Nephron progenitor cell (in vitro differentiated cells): ENCODE measurements at places on chromosomes 7 and 10.

DNA sequence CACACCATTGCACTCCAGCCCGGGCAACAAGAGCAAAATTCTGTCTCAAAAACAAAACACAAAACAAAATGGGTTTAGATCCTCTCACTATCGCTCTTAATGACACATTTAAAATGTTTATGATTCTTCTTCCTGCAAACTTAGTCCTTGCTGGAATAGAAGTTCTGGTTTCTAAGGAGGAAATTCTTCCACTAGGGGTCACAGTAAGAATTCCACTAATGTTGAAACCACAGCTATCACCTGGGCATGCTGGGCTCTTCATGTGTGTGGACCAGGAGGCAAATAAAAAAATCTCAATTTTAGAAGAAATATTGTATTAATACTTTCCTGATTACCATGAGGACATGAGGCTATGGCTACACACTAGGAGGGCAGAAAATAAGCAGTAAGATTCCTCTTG is 915.8 kb downstream of the TYW1 start:
- no peak overlapping the region for H3K4me3 ChIP-seq
- H3K27me3 ChIP-seq = peaks cover 13% of the 10 kb centered on the region
- H3K36me3 ChIP-seq = no peaks in the 10 kb centered on the region
- H3K27ac ChIP-seq = no peak overlapping the region

GRCh38 chr10:46236546-46236887 is 50.3 kb upstream of the ANTXRL start:
- H3K27me3 ChIP-seq = peaks cover 16% of the 10 kb centered on the region
- H3K4me3 ChIP-seq = no peak overlapping the region
- no peak overlapping the region for H3K27ac ChIP-seq
- no peak for DNase-seq

DNA sequence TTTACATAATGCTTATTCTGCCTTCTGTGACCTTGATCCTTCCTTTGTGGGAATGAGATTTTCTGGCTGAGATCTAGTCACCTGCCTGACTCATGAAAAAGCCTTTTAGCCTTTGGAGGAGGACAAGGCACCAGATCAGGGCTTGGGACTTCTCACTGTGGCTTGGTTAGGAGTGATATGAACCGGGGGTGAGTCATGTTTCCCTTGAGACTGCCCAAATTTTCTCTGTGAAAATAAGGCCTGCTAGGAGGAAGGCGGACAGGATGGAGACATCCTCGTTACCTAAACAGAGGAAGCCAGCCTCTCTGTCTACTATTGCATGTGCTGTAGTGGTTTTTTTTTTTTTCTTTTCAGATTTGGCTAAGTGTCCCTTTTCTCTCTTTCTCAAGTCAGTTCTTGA is 57.8 kb downstream of the EVX1 start:
- H3K27me3 ChIP-seq = peaks cover 14% of the 10 kb centered on the region
- no peaks in the 10 kb centered on the region for H3K36me3 ChIP-seq
- no peak overlapping the region for H3K27ac ChIP-seq

GRCh38 chr10:91220954-91221675 is 652 bp downstream of the PCGF5 start:
- H3K27me3 ChIP-seq = peaks cover 53% of the 10 kb centered on the region
- no peak for DNase-seq
- no peaks in the 10 kb centered on the region for H3K36me3 ChIP-seq
- no peak overlapping the region for H3K27ac ChIP-seq
- H3K4me1 ChIP-seq = peaks cover 6% of the 10 kb centered on the region
- peak overlapping the region; percentile 88 for H3K4me3 ChIP-seq

DNA sequence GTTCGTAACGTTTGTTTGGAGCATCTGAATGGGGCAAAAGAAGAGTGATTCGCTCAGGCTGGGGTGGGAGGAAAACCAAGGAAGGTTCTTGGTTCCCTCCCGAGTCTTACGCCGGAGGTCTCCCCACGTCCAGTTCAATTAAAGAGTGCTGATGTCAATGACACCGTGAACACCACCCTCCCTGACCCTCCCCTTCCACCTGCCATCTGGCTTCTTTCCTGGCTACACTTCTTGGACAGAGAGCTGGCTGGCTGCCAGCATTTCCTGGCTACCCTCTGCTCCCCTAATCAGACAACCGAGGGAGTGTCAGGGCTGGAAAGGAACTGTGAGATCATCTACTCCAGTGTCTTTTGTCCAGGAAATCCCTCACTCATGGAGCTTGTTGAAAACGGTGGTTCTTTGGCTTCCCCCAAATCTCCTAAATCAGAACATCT is 24.1 kb upstream of the FFAR4 start:
- H3K27me3 ChIP-seq = peaks cover 35% of the 10 kb centered on the region
- H3K36me3 ChIP-seq = no peaks in the 10 kb centered on the region
- H3K4me1 ChIP-seq = peaks cover 13% of the 10 kb centered on the region
- H3K27ac ChIP-seq = no peak overlapping the region
- H3K4me3 ChIP-seq = peak overlapping the region; percentile 64

DNA sequence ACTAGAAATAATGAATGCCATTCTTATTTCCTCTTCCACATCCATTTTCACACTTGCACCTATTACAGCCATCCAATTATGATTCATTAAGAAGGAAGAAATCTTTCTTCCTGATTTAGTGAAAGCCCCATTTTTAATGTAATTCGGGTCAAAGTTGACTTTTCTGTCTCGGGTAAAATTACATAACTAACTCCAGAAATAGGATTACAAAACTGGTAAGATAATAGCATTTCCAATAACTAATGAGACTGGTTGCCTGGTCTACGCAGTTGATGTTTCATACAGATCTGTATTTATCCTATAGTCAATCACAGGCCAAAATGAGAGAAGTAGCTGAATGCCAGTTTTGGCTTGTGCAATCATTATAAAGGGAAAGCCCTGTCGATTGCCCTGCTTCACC is 651.5 kb upstream of the NRP1 start:
- no peaks in the 10 kb centered on the region for H3K4me1 ChIP-seq
- peaks cover 6% of the 10 kb centered on the region for H3K36me3 ChIP-seq
- no peaks in the 10 kb centered on the region for H3K27me3 ChIP-seq
- DNase-seq = no peak

DNA sequence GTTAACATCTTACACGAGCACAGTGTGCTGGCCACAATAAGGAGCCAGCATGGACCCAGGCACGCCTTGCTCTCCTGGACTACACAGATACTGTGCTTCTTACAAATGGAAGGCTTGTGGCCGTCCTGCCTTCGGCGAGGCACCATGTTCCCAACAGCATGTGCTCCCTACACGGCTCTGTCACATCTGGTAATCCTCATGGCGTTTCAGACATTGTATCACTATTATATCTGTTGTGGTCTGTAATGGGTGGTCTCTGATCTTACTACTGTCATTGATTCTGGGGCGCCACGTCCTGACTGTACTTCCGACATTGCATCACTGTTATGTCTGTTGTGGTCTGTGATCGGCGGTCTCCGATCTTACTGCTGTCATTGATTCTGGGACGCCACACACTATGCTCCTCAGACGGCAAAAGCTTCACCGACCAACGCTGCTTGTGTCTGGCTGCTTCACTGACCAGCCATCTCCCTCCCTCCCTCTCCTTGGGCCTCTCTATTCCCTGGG is 195.4 kb downstream of the MAD1L1 start:
- peak overlapping the region; percentile 43 for H3K27ac ChIP-seq
- H3K27me3 ChIP-seq = peaks cover 9% of the 10 kb centered on the region
- no peak overlapping the region for H3K4me3 ChIP-seq
- H3K36me3 ChIP-seq = peaks cover 36% of the 10 kb centered on the region
- no peak for DNase-seq

GRCh38 chr10:75743291-75743778 is 311.9 kb downstream of the LRMDA start:
- peak overlapping the region; percentile 46 for H3K27ac ChIP-seq
- no peaks in the 10 kb centered on the region for H3K36me3 ChIP-seq
- H3K4me3 ChIP-seq = no peak overlapping the region
- no peak for DNase-seq
- H3K27me3 ChIP-seq = no peaks in the 10 kb centered on the region
- H3K4me1 ChIP-seq = peaks cover 72% of the 10 kb centered on the region

DNA sequence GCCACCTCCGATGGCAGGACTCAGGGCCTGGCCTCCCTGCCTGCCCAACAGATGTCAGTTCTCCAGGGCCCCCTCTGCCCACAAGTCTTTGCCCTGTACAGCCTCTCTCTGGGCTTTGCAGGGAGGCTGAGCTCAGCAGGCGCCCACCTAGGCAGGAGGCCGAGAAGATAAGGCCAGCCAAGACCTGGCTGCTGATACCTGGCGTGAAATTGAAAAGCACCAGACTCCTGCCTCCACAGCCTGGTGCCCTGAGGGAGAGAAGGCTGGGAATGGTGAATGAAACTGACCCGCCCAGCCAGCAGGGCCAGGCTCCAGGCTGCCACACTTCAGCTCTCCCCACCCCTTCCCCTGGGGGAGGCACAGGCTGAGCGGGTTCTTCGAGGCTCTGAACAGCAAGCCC is 145.8 kb downstream of the CDH23 start:
- H3K27me3 ChIP-seq = peaks cover 18% of the 10 kb centered on the region
- H3K4me3 ChIP-seq = no peak overlapping the region
- DNase-seq = no peak
- no peaks in the 10 kb centered on the region for H3K4me1 ChIP-seq
- H3K36me3 ChIP-seq = no peaks in the 10 kb centered on the region
- no peak overlapping the region for H3K27ac ChIP-seq

DNA sequence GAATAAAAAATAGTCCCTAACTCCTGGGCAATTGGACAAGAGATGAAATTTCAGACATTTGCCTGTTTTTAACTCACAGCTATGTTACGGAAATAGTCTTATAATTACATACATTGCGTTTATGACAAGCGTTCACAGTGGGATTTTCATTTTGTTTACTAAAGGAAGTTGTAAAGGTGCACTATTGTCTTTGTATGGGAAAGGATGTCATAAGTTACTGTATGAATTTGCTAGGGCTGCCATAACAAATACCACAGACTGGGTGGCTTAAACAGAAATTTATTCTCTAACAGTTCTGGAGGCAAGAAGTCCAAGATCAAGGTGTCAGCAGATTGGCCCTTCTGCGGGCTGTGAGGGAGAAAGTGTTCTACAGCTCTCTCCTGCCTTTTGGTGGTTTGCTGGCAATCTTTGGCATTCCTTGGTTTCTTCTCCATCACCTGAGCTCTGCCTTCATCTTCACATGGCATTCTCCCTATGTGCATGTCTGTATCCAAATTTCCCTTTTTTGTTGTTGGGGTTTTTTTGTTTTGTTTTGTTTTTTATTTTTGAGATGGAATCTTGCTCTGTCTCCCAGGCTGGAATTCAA is 5.6 kb downstream of the NFE2L3 start:
- H3K36me3 ChIP-seq = no peaks in the 10 kb centered on the region
- no peak overlapping the region for H3K4me3 ChIP-seq
- H3K4me1 ChIP-seq = peaks cover 19% of the 10 kb centered on the region
- peaks cover 45% of the 10 kb centered on the region for H3K27me3 ChIP-seq
- no peak overlapping the region for H3K27ac ChIP-seq

GRCh38 chr10:13195016-13195415 is 33.7 kb downstream of the MCM10 start:
- no peaks in the 10 kb centered on the region for H3K4me1 ChIP-seq
- DNase-seq = no peak
- H3K36me3 ChIP-seq = peaks cover 54% of the 10 kb centered on the region
- H3K4me3 ChIP-seq = no peak overlapping the region
- no peak overlapping the region for H3K27ac ChIP-seq

DNA sequence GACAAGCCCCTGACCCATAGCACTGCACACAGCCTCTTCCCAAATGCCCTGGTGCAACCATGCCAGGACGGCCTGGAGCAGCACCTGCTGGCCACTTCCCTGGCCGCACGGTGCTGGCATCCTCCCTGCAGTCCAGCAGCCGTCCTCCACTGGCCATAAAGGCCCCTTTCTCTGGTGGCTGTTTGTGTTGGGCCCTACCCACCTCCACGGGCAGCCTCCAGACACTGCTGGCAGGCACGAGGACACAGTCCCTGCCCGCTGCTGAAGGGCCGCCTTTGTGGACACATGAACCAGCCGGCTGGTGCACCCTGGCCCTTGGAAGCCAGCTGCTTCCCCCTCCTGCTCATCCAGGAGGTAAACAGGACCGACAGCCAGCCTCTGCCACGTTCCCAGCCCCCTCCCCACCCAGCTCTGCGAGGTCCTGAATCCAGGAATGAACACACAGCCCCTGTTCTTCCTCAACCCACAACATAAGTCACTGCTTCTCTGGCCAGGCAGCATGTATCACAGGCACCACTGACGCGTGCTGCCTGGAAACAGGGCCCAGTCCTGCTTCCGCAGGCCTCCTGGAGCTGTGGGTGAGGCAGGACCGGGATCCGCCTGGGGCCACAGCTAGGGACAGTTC is 43.8 kb downstream of the SPOCK2 start:
- H3K4me1 ChIP-seq = peaks cover 49% of the 10 kb centered on the region
- no peak for DNase-seq
- H3K36me3 ChIP-seq = peaks cover under 1% of the 10 kb centered on the region
- H3K27ac ChIP-seq = peak overlapping the region; percentile 94

DNA sequence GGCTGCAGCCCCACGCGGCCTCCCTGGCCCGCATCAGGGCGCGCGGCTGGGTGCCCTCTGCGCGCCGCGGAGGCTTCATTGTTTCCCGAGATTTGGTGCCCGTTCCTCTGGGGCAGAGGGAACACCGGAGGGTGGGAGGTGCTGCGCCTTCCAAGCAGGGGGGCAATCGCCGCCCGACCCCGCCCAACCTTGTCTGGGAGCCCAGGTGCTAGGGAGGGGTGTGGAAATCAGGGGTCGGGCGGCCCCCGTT is 1.0 kb upstream of the NRP1 start:
- no peak for DNase-seq
- H3K27ac ChIP-seq = peak overlapping the region; percentile 93
- H3K4me3 ChIP-seq = peak overlapping the region; percentile 94
- no peaks in the 10 kb centered on the region for H3K27me3 ChIP-seq

DNA sequence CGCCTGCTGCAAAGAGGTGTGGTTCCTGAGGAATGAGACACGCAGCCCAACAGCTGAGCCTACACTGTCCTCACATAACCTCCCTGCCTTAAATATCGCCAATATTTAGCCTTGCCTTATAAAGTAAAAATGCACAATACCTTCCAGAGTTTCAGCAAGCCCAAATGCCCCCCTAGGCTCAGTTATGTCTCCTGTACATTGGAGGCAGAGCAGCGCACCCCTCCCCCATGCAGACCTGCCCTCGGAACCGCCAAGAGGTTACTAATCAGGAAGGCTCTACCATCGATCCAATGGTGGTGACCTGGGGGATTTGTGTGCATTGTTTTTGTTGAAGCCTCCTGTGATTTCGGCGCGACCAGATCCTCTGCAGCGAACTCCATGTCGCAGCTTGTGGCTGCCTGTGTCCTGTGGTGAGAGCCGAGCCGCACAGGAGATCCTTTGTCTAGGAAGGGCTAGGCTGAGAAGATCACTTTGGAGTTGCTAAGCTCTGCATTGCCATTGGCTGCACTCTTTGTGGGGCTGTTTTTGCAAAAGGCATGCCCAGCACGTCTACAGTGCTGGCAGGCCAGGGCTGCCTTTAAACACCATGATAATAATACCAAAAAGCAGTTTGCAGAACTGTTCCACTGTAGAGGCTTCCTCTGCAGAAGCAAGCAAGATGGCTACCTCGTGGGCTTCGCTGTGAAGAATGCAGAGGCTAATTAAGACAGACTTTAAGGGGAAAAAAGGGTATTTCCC is 40.1 kb downstream of the TET1 start:
- H3K27ac ChIP-seq = peak overlapping the region; percentile 98
- peaks cover 80% of the 10 kb centered on the region for H3K4me1 ChIP-seq
- H3K27me3 ChIP-seq = no peaks in the 10 kb centered on the region
- H3K4me3 ChIP-seq = peak overlapping the region; percentile 86
- peaks cover 50% of the 10 kb centered on the region for H3K36me3 ChIP-seq
- DNase-seq = peak; percentile 72
